ENCODE measurements at places on chromosomes 6 and 20.

DNA sequence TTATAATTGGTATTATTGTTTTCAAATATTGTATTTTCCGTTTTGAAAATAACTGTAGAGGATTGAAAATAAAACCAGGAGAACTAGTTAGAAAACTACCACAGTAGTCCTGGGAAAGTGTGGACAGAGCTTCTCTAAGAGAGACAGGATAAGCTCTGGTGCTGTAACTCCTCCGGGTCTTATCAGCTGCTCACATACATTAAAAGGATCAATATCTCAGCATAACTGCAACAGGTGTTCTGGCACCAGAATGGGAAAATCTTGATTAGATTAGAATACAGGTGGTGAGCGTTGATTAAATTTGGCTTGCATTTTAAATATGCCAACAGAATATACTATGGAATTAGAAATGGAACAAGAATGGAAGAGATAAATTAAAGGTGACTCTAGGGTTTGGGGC, 1138.9 kb upstream of the ADGRB3 start:
- no peak for DNase-seq

DNA sequence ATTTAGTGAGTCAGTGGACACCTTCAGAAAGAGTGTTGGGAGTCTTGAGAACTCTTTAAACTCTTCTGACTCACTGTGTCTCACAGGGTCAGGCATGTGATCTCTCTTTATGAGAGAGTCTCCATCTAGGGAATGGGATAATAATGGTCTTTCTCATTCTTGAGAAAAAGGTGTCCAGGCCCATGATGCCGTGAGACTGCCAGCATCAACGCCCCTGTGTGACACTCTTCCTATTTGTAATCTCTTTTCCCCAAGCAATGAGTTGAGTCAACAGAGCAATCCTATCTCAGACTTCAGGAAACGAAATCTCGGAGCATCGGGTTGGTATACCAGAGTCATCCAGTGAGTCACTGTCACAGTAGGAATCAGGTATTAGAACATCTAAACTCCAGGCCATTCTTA, 82.3 kb upstream of the BMP2 start:
- DNase-seq = peak; percentile 86

- no peak for DNase-seq
These were observed 1117.9 kb upstream of the FLRT3 start for GRCh38 chr20:15455279-15455678.

- DNase-seq = no peak
These were observed 61.0 kb downstream of the PSMG4 start for GRCh38 chr6:3319610-3320200.

GRCh38 chr6:39520411-39520810, 197.9 kb upstream of the KCNK16 start:
- no peak for DNase-seq

- DNase-seq = no peak
These were observed 160.3 kb downstream of the KIF16B start for GRCh38 chr20:16412906-16413305.

DNA sequence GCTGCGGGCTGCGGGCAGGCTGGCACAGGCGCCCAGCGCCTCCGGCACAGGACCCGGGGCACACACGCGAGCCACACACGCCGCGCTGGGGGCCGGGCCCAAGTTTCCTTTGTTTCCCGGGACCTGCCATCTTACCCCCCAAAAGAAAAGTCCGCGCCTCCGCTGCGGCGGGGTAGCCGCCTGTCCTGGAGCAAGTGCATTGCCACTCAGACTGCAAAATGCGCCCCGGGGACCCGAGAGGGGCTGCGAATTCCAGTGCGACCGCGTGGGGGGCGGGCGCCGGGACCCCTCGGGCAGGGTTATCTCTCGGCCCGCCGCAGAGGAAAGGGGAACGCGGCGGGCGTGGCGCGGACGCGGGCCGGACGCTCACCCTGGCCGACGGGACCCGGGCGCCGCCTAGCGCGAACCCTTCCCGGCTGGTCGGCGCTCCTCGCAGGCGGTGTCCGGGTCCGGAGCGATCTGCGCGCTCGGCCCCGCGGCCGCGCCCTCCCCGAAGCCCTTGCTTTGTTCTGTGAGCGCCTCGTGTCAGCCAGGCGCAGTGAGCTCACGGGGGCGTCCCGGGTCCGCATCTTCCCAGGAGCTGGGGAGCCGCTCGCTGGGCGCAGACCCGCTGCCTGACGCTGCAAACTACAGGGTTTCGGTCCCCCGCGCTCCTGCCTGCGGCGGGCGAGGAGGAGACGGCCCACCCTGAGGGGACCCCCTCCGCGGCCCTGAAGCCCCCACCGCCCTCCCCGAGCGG, 639 bp upstream of the CD24 start:
- DNase-seq = peak; percentile 34

DNA sequence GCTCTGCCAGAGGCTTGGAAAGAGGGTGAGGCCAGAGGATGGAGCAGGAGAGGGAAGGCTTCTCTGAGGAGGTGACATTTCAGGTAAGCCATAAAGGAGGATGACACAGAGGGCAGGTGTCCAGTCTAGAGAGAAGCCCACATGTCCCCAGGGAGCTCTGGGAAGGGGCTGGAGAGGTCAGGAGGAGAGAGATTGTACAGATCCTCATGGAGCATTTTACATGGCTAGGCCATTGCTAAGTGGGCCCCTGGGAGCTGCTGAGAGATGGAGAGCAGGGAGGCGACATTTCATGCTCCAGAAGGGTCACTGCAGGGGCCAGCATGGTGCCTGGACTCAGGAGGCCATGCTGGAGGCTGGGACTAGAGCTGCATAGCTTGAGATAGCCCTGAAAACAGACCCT, 124.5 kb downstream of the TOX2 start:
- DNase-seq = no peak
